Cardiac fibroblast (primary cell): ENCODE measurements at places on chromosomes 3 and 15.
A peak's percentile ranks its signal among the peaks of the same experiment; 100 is the strongest.

- DNase-seq: peak; percentile 17
These were observed 23.0 kb upstream of the ANP32A start for GRCh38 chr15:68843425-68844311.

GRCh38 chr3:170967126-170967525 lies 58.7 kb upstream of the EIF5A2 start:
- no peak for DNase-seq

DNA sequence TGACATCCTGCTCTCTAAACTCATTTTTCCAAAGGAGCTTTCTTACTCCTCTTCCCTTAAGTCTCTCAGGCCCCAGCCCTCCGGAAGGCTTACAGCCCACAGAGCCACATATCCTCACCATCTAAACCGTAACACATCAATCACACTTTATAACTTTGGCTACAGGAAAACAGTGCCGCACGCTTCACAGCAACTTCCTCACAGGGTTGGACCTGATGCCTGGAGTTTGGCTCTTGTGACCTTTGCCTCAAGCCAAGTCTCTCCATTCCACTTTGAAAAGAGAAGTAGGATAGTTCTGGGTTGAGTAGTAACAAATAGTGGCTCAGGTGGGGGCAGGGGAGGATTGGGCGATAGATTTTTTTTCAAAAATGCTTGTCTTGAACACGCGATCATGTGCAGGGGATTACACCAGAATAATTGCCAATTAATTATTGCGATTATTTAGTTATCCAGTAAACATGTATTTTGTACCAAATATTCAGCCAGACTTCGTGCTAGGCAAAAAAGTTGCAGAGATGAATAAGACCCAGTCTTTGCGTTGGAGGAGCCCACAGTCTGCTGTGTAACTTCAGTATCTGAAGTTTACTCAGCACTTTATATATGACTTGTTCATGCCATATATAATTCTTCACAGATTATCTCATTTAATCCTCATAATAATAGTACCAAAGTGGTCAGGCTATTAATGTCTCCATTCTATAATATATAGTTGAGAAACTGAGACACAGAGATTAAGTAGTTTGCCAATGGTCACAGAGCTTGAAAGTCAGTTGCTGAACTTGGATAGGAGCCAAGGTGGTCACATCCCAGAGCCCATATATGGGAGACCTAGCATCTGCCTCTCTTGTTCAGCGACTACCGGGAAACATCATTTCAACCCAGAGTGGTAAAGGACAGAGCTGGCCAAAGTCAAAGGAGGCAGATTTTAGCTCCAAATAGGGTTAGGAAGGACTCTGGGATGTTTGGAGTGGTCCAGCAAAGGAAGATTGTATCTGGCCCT lies 2.4 kb upstream of the ETV5 start:
- DNase-seq: no peak

GRCh38 chr3:141875893-141876380 lies 506 bp upstream of the ATP1B3 start:
- peak; percentile 60 for DNase-seq

- no peak for DNase-seq
These were observed 30.6 kb downstream of the CYP19A1 start for GRCh38 chr15:51307811-51308210.

DNA sequence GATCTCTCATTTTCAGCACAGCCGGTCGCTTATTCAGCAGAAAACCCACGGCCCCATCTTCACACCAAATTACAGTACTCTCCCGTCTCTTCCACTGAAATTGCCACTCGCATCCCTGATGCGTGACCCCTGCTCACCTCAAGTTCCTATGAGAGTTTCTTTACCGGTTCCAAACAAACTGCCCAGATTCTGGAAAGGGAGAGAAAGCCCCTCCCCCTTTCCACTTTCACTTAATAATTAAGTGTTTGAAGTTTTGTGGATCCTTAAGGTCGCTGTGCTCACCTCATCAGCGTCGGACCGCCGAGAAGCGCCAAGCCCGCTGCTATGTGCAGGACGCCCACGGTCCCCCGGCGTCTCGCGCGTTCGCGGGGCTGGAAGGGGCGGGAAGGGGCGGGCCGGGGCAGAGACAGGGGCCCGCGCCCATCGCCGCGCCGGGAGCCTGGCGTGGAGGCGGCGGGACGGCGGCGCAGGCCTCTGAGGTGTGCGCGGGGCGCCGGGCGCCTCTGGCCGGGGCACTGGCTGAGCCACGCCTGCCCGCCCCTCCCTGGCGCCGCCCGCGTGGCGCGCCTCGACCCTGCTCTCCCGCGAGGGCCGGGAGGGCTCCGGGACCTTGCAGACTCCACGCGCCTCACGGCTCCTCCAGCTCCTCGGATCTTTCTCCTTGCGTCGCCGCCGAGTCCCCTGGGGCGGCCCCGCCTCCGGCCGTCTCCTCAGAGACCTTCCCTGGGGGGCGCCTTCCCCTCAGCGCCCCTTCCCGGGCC lies at the start of gene GPR156:
Gene GPR156, minus strand, starts transcription at position 476 of the 761 bp plus-strand sequence. CDS start 41,124 bp downstream, outside the sequence.
- DNase-seq: peak; percentile 17

DNA sequence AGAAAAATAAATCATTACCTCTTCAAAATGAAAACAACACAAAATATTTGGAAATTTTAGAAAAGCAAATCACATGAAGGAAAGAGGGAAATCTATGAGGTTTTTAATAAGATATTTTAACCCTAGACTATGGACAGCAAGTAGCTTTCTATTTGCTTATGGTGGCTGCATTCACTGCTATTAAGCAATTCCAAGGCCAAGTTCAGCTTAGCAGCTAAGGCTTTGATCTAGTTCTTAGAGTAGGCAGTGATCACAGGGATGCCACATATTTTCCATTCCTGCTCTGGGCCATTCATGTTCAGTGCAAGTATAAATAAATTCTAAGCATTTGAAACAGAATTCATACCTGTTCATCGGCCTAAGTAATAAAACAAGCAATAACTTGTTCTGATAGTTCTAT lies 235.3 kb downstream of the CDIN1 start:
- DNase-seq: no peak

GRCh38 chr3:12154151-12154550 lies 4.6 kb downstream of the TIMP4 start:
- peak; percentile 50 for DNase-seq

- no peak for DNase-seq
These were observed 33.6 kb downstream of the GPR171 start for GRCh38 chr3:151169262-151169947.

GRCh38 chr3:23809840-23810342 lies 4.1 kb downstream of the UBE2E1 start:
- no peak for DNase-seq

DNA sequence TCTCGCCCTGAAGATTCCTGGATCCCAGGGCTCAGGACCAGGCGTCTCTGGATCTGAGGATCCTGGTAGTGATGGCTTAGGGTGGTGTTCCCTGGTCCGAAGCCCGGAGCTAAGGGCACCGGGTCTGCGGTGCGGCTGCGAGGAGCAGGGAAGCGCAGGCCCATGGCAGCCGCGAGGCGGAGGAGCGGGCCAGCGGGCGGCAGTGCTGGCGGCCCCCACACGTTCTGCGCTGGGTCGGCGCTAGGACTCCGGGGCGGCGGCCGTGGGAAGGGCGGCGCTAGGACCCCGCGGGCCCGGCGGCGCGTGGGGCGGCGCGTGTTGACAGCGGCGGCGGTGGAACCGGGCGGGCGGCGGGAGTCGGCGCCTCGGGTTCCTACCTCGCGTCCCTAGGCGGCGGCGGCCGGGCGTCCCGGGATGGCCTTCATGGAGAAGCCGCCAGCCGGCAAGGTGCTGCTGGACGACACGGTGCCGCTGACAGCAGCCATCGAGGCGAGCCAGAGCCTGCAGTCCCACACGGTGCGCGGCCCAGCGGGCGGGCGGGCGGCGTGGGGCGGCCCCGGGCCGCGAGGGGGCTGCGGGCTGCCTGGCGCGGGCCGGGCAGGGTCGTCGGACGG lies at the start of gene PXK:
Gene PXK, plus strand, starts transcription at position 318 of the 614 bp plus-strand sequence. Its CDS starts 97 bp downstream, at position 415.
- DNase-seq: peak; percentile 86

DNA sequence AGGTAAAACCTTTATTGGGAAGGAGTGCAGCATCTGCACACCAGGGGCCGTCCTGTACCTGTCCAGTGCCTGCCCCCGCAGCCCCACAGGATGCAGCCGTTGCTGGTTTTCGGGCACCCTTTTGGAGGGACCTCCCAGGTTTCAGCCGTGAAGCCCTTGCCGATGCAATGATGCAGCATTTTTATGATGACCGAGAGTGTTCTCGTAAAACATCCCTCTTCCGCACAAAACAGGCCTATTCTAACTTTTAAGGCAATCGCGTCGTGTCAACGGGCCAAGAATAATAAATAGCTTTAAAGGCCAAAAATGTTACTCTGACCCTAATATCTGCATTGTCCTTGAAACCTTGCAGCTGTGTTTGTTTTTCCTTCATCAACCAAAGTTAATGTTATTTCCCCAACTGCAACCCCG lies 126.1 kb downstream of the LRRK1 start:
- DNase-seq: peak; percentile 59

DNA sequence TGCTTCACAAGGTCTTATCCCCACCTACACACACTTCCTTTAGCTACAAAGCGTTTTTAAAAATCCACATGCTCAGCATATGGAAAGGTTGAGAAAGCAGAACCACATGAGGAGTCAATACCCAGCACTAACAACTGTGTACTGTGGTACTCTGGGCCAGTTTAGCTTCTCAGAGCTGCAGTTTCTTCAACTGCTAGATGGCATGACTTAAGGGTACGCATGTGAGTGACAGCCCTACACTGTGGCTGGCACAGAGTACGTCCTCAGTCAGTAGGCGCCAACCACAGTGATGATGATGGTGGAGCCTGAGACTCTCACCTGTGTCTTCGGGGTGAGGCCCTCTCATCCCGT lies 17.4 kb downstream of the CCDC12 start:
- no peak for DNase-seq

GRCh38 chr15:85730001-85730820 lies 64.5 kb downstream of the KLHL25 start:
- DNase-seq: peak; percentile 76

DNA sequence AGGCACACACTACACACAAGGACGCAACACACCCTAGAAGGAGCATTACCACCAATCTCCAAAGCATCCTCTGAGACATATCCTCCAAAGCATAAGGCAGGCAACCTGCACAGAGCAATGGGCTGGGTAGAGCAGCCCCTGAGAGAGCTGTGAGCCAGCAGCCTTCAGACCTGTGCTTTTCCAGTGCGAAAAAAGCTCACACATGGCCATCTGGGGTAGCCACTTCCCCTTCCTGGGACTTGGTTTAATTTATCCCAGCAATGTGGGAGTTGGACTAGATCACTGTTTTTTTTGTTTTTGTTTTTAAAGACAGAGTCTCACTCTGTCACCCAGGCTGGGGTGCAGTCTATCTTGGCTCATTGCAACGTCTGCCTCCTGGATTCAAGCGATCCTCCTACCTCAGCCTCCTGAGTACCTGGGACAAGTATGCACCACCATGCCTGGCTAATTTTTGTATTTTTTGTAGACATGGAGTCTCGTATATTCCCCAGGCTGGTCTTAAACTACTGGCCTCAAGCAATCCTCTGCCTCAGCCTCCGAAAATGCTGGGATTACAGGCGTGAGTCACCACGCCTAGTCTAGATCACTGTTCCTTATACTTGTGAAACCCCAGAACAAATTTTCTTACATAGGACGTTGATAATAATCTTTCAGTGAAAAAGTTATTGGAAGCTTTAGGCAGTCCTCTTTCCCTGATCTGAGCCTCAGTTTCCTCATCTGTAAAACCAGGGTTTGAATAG lies 18.9 kb downstream of the PTPN23 start:
- no peak for DNase-seq
